ENCODE measurements at places on chromosomes 16 and 17.

GRCh38 chr16:25066747-25067631, 44.6 kb upstream of the LCMT1 start:
- DNase-seq, result peak; percentile 63

- no peak for DNase-seq
These were observed 35.6 kb downstream of the ZFHX3 start for GRCh38 chr16:73012341-73012740.

- DNase-seq, result no peak
These were observed 8.7 kb upstream of the ARHGAP23 start for GRCh38 chr17:38419508-38419981.

GRCh38 chr16:85600530-85601271, 12.4 kb upstream of the GSE1 start:
- no peak for DNase-seq

DNA sequence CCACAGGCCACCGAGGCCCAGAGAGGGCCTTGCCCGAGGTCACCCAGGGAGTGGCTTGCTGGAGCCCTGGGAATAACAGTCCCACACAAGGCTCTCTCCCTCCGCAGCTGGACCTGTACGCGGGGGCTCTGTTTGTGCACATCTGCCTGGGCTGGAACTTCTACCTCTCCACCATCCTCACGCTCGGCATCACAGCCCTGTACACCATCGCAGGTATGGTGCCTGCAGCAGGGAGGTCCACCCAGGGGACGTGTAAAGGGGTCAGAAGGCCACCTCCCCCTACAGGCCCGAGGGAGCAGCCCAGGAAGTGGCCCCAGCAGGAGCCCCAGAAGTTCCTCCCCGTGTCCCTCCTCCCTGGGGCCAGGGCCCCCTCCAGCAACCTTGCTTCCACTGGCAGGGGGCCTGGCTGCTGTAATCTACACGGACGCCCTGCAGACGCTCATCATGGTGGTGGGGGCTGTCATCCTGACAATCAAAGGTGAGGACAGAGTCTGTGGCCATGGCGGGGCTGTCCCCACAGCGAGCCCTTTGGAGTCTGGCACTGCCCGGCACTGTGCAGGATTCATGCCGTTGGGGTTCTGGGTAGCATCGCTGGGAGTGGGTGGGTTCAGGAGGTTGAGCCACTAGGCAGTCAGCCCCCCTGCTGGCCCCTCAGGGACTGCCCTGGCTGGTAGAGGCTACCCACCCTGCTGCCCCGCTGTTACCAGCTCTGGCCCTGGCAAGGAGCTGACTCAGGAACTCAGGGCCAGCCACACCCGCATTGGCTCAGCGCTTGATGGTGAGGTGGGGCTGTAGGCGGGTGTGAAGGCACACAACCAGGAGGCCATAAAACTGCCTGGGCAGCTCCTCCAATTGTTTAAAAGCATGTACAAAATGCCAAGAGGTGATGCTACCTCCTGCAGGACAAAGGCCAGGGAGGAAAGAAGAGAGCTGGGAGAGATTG, 17.3 kb downstream of the SLC5A10 start:
- DNase-seq, result no peak

- DNase-seq, result no peak
These were observed 307.1 kb downstream of the SNX29 start for GRCh38 chr16:12283596-12283995.

GRCh38 chr17:10815319-10815718, 11.4 kb upstream of the TMEM238L start:
- DNase-seq, result no peak

- no peak for DNase-seq
These were observed 149.6 kb downstream of the ZFHX3 start for GRCh38 chr16:72898216-72898825.

GRCh38 chr17:44038604-44039011, 23.8 kb upstream of the TMEM101 start:
- DNase-seq, result no peak
